ENCODE measurements at places on chromosomes 4 and X.

- DNase-seq, result no peak
Observed at GRCh38 chrX:10423716-10424115, 196.7 kb downstream of the MID1 start.

- DNase-seq, result no peak
Observed at GRCh38 chr4:87469390-87469789, 47.0 kb downstream of the NUDT9 start.

DNA sequence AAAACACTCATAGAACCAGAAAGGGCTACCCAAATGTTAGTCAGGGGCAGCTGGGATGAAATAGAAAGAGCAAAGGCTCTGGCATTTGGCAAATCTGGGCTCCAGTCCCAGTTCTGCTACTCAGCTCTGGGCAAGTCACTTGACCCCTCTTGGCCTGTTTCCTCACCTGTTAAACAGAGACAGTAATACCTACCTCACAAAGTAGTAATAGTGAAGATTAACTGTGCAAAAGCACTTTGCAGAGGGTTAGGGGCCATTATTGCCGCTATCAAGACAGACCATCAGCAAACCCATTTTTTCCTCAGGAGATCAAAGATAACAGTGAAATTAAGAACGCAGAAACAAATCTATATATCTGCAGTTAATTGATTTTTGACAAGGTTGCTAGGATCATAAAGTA, 20.6 kb downstream of the ZBTB33 start:
- DNase-seq, result no peak

- no peak for DNase-seq
Observed at GRCh38 chrX:13515211-13515930, 54.0 kb upstream of the EGFL6 start.

DNA sequence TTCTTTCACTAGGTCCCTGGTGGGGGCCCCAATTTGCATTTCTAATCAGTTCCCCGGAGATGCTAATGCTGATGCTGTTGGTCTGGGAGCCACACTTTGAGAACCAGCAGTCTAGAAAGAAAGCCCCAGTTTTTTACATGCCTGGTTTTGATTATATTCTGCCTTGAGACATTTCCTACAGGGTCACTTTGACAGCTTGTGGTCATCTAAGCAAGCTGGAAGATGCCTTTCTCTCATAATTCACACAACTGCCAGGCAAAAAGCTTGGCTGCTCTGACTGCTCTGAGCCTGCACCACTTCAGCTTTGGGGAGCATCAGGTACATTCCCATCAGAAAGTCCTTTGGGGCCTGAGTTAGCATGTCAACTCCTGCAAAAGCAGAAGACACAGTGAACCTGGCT, 5.9 kb upstream of the PLAC1 start:
- DNase-seq, result no peak

DNA sequence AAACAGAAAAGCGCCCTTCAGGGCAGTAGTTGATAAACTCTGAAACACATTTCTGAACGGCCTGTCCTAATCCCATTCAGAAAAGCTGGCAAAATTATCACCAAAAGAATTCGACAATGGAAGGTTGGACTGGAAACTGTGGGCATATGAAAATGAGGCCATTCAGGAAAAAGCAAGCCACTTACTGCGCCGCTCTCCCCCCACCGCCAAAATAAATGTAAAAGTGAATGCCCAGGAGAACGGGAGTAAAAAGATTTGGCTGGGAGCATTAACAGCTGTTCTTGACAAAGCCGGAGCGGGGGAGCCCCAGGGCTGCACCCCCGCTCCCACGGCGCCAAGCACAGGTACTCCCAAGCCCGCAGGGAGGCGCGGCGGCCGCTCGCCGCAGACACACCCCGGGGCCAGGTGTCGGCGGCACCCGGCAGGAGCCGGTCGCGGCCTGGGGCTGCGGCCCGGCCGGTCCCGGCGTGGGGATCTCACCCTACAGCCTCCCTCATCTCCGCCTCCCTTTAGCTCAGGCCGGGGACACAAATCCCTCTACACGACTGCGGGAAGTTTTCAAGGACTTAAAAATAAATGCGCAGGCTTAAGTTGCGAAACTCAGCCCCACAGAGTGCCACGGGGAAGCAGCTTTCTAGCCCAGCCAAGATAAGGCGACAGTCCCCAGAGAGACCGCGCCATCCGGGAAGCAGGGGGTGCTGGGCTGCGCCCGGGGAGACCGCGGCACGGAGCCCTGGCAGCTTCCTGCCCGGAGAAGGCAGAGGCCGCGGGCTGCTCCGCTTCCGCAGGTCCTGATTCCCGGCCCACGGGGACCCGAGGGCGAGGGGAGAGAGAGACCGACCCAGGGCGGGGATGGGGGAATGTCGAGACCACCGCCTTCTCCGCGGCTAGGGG, 593 bp downstream of the SH3RF1 start:
- DNase-seq, result no peak

DNA sequence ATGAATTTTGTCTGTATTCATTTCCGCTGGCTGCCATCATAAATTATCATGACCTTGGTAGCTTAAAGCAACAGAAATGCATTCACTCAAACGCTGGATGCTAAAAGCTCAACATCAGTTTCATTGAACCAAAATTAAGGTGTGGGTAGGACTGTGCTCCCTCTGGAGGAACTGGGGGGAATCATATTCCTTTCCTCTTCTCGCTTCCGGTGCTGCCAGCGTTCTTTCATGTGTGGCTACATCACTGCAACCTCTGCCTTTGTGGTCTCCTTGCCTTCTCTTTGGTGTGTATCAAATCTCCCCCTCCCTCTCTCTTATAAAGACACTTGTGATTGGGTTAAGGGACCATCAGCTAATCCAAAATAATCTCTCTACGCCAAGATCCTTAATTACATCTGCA, 39.5 kb downstream of the NEIL3 start:
- DNase-seq, result no peak

All from stimulated activated CD8-positive, alpha-beta memory T cell treated with anti-CD3 and anti-CD28 coated beads, Interleukin-15, amount 100 ng/mL, for 48 hours (primary cell).